ENCODE measurements at places on chromosomes 12 and 14.

- no peak for DNase-seq
Measured at GRCh38 chr12:19052689-19053088, 76.8 kb upstream of the PLEKHA5 start.

DNA sequence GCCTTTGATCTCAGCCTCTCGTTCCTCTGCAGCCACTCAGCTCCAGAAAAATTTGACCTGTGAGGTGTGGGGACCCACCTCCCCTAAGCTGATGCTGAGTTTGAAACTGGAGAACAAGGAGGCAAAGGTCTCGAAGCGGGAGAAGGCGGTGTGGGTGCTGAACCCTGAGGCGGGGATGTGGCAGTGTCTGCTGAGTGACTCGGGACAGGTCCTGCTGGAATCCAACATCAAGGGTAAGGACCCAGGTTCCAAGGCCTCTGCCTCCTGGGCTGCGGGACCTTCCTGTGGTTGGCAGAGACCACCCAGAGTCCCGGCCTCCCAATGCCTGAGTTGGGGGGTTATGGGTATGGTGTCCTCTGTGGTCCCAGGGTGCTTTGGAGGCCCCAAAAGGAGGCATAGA is 4.5 kb upstream of the GPR162 start:
- no peak for DNase-seq

DNA sequence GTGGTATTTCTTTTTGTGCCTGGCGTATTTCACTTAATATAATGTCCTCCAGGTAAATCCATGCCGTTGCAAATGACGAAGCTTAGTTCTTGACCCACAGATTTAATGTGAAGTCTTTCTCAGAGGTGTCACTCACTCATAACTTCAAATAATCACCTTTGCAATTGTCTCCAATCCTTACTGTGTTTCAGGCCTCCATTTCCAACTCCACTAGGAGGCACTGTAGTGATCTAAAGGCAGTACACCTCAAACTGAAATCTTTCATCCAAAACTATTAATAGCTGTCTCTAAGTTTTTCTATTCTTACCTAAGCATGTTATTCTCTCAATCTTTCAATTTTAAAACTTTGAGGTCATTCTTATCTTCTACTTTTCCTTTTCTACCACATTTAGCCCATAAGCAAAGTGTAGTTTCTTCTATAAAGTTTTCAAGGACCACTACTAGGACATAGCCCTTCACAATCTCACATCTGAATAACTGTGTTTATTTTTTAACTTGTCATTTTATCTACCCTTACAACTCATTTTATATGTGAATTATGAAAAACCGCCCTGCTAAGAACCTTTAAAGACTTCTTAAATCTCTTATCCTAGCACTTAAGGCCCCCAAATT is 25.5 kb upstream of the FBXO34 start:
- peak; percentile 27 for DNase-seq

DNA sequence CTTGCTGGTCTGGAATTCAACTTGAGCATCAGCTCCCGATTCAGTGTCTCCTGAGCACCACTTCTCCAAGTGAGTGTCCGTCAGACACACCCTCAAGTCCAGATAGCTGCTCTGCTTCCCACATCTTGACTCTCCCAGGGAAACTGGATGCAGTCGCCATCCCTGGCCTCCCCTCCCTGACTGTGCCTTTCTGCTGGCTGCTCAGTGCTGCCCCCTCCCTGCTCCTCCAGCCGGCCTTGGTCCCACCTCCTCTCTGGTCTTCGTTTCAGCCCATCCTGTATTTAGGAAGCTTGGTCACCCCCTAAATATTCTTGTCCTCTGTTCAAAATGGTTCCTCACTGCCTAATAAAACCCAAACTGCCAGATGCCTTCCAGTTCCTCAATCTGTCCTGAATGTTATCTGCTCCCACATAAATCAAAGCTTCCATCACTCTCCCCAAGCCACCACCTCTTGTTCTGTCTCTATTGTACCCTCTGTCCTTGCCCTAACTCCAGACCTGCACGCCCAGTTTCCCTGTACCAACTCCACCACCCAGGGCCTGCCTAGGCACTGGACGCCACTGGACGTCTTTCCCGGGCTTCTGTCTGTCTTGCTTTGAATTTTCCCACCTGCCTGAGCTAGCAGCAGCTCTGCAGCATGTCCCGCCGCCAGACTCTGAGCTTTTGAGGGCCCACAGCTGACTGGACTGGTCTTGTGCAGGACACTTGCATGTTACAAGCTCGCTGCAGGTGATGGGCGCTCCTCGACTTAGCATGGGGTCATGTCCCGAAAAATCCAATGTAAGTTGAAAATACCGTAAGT is 33.8 kb downstream of the CCDC92 start:
- DNase-seq, result no peak

GRCh38 chr12:67222302-67222701 is 46.9 kb upstream of the CAND1 start:
- no peak for DNase-seq

DNA sequence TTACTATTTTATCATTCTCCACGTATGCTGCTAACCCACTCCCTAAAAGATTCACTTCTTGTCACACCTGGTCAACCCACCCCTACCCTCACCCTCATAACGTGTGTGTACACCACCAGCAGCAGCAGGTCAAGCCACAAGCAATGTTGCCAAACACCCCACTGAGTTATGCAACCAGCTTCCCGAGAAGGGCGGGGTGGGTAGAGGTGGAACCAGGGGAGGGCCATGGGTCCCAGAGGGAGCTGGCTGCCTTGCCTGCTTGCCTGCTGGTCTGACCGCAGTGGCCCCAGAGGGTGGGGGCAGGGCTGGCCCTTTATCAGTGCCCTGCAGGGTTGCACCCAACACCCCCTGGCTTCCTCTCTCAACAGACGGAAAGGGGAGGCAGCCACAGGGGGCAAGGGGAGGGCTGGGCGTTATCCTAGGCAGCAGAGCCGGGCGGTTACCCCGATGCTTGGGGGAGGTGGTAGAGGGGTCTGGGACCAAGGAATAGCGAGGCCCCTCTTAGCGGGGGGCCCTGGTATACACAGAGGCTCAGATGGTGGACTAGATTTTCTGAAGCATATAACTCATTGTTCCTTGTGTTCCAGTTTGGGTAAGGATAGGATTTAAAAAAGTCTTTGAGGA is 3.5 kb upstream of the NFE2 start:
- DNase-seq, result peak; percentile 78

DNA sequence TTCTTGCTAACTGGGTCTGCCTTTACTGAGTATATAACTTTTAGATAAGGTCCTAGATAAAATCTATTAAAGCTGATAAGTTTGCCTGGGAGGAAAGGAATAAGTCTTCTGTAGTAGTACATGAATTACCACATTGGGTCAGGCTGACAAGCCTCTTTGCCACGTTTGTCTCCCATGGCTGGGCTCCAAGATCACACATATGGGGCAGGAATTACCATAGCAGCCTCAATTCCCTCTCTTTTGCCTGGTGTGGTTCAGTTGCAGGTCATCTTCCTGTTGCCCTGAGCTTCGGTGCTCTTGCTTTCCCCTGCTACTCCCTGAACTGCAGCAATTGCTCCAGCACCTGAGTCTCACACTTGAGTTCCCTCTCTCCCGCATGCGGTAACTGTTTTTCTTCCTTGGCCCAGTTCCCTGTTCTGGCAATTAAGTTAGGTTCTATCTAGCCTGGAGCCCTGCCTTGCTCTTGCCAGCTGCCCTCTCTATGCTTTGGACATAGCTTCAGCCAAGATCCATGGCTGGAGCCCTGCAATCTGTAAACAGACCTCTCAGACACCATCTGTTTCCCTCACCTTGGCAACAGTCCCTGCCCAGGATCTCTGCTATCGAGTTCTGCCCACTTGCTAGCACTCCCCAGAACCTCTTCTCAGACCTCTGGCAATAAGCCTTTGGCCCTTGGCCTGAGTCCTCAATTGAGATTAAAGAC is 5.8 kb upstream of the GLT8D2 start:
- DNase-seq, result no peak

DNA sequence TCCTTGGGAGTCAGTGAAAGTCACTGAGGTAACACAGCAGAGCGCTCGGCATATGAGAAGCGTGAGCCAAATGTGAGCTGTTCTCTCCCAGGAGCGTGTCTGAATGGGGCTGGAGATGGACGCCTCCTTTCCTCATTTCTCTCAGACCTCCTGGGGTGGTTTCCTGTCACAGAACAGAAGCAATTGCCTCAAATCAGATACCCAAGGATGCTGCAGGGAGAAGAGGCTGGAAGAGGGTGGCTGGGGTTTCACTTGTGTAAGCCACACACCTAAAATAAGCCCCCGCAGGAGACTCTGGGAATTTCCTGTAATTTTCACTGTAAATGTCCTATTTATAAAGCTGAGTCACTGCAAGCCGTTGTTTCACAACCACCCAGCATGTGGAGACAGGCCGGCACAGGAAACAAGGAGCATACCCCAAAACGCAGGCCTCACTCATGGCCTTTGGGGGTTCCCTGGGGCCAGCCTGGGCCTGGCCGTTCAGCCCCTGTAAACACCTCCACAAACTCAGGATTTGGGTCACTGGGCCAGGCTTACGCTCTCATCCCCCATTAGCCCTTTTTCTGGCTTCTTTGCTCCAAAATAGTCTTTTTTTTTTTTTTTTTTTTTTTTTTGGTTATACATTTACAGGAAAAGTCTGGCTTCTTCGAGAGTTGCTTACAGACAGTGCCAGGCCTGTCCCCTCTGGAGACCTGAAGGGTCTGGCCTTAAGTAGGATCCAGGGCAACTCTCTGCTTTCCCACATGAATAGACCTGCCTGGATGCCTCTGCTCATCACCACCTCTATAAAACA is 55.3 kb downstream of the VCPKMT start:
- DNase-seq, result peak; percentile 96

DNA sequence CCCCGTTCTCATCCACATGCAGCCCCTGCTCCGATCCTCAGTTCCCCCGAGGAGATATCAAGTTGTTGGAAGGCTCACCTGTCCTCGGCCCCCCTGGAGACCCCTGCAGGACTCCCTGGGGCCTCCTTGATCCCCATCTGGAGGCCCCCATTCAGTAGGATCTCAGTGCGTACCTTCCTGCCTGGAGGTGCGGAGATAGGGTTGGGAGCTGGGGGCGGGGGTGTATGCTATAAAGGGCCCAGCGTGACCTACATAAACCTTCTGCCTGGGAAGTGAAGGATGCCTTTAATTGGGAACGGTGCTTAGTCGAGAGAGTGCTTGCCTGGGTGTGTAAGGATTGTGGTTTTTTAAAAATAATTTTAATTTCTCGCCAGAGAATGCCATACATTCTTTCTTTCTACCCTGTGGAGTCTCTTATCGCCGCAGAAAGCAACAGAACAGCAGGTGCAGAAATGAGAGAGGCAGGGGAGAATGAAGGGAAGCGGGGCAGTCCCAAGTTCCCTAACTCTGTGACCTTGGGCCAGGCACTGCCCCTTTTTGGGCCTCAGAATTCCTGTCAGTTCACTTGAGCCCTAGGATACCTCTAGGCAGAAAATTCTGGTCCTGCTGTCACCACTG is 153.7 kb downstream of the TSPAN9 start:
- no peak for DNase-seq

- no peak for DNase-seq
Measured at GRCh38 chr12:33703221-33703620, 263.6 kb upstream of the SYT10 start.

- no peak for DNase-seq
Measured at GRCh38 chr12:115962216-115962615, 315.3 kb downstream of the MED13L start.

GRCh38 chr14:105448706-105449111 is 25.9 kb upstream of the CRIP2 start:
- peak; percentile 38 for DNase-seq

DNA sequence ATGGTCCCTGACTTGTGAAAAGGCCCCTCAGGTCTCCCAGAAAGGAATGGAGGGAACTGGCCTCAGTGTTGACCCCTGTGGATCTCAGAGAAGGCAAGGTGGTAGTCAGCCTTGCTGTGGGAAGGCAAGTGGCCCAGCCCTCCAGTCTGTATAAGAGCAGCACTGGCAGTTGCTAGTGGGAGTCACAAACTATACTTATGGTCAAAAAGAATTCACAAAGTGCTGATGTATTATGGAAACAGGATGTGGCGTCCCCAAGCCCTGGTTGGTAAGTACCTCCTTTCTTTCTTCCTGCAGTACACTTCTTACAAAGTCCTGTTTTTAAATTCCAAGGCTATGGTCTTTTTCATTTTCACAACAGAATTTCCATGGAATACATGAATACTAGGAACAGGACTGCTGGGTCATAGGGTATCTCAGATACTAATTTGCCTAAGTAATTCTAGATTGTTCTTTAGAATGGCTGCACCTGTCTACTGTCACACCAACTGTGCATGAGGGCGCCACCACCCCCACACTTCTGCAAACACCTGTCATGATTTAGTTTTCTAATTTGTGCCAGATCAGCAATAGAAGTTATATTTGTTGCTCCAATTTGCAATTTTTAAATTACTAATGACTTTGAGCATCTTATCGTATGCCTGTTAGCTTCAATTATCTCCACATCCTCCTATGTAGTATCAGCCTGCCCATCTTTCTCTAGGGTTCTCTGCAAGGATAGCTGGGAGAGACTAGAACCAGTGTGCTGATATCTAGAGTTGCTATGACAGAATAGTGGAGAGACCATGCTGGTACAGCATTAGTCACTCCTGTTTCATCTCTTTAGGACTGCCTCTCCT is 40.7 kb upstream of the TMEM263 start:
- DNase-seq, result no peak

DNA sequence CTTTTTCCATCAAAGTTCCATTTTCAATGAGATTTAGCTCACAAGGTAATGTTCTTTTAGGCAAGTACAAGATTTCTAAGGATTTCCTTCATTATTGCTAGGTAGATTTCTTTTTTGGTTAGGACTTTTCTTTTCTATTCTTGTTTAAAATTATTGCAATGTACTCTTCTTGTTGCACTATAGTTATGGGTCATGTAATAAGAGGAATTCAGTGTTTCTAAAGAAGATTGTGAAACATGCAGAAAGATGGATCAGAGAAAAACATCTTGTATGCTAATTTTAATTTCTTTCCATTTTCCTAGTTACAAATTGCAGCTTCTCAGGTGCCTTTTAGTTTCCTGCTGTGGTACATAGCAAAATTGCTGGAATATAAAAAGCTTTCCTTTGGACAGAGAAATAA is 56.1 kb downstream of the BTG1 start:
- DNase-seq, result peak; percentile 38

DNA sequence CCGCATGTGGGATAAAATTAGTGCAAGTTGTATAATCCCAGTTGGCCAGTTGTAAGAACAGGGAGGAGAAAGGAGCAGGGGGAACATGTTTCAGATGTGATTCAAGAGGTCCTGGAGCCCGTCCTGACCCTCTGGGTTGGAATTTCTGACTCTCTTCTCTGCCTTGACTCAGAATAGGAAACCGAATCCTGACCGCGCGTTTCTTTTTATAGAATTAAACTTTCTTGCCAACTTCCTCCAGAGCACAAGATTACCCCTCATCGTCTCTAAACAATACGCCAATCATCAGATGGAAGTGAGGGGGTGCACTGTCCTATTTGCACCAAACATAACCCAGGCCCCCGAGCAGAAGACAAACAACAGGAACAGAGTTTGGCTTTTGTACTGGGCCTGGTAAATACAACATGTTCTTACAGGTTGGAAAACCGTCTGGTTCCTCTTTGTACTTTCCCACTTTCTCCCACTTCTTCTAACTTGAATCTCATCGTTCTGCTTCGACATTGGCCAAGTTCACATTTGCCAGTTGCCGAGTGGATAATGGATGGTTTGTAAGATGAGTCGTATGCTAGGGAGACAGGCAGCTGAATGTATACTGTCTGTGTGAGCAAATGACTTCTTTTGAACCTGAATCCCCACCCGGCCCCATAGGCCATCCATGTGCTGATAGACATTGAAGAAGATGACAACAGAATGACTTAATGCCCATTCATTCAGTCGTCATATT is 42.6 kb upstream of the MED13L start:
- peak; percentile 93 for DNase-seq

GRCh38 chr14:75835737-75836136 is 146.1 kb downstream of the TGFB3 start:
- no peak for DNase-seq

GRCh38 chr12:16788506-16789203 is 182.7 kb upstream of the LMO3 start:
- DNase-seq, result no peak

All from inflammatory macrophage treated with lipopolysaccharide for 4 hours (primary cell).